ENCODE measurements at places on chromosomes 3 and 15.
A peak's percentile ranks its signal among the peaks of the same experiment; 100 is the strongest.

DNA sequence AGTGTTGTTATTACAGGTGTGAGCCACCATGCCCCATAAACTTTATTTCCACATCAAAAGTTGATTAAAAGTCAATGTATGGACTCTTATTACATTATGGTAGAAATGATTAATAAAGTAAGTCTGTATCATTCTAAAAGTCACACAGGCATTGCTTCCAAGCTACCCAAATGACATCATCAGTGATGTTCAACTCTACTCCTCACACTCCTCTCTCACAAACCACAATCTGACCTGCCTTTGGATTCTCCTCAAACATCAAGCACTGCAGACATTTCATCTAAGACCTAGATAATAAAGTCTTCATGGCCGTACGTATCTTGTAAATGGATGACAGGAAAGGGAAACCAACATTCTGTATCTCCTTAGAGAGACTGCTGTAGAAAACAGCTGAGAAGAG, 68.0 kb downstream of the SMARCC1 start:
- DNase-seq: no peak

DNA sequence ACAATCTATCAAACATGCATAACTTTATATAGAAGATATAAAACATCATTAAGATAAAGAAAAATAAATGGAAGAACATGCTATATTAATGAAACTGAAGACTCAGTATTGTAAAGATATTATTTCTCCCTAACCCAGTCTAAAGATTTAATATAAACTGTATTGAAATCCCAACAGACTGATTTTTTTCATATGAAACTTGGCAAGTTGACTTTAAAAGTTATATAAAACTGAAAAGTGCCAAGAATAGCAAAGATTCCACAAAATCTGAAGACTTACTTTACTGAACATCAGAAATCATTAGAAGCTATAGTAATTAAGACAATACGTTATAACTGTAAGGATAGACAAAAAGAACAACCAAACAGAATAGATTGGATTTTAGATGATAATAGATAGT, 531.3 kb upstream of the MCTP2 start:
- DNase-seq: no peak

GRCh38 chr15:92917598-92918407, 17.7 kb downstream of the CHD2 start:
- peak; percentile 95 for DNase-seq

DNA sequence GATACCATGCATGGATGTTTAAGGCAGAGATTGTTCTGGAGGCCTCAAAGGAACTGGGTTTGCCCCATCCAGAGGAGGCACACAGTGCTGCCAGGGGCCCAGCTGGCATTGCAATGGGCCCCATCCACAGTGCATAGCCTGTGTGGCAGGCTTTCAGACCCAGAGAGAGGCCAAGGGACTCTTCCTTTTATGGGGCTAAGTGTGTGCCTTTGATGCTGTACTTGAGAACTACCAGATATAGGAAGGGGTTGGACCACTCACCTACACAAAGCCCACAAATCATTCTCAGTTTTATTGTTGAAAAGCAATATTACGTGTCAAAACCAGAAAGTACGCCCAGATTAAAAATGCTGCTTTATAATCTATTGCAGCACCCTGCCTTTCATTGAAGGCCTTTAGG, 134.9 kb downstream of the EPHB1 start:
- DNase-seq: no peak

DNA sequence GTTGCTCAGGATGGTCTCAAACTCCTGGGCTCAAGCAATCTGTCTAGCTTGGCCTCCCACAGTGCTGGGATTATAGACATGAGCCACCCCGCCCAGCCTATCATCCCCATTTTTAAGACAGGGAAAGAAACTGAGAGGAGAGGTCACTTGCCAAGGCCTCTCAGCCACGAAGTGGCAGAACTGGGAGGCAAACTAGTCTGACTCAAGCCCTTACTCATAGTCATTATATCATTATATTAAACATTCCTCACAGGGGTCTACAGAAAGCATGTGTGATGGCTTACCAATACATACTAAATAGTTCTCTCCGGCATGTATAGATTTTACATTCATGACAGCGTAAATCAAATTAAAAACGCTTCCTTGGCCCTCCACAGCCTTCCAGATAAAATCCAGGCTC, 62.0 kb upstream of the ZBTB38 start:
- no peak for DNase-seq

GRCh38 chr3:49611291-49611690, 57.0 kb downstream of the BSN start:
- no peak for DNase-seq

DNA sequence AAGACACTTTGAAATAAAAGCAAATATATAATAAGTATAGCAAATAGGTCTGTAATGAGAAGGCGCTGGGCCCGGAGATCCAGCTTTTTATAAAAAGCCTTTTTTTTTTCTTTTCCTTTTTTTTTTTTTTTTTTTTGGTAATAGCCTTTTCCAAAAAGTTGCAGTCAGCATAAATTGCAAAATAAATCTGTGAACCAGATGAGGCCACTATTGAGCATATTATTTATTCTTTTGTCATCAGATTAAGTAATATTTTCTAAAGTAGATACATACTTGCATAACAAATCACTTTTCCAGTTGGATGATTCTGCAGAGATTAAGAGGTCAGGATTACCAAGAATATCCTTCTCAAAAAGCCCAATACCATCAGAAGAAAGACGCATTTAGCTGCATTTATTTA, 24.9 kb downstream of the FMN1 start:
- no peak for DNase-seq

GRCh38 chr3:40723083-40723660, 198.4 kb downstream of the ZNF621 start:
- DNase-seq: no peak

- DNase-seq: peak; percentile 57
Observed at GRCh38 chr15:31200735-31201151, 99.2 kb upstream of the TRPM1 start.

DNA sequence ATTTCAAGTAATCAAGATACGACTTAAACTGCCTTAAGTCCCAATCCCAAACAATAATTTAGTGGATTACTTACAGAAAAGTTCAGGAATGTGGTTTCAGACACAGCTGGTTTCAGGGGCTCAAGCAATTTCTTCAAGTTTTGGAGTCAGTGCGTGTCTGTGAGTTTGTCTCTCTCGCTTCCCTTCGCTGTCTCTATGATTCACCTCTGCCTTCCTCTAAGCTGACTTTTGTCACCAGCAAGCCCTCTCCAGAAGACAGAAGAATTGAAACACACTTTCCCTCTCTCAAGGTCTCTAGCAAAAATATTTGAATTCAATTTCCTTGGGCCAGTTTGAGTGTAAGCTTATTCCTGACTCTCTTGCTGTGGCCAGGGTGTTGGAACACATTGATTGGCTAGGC, 392.4 kb downstream of the EDEM1 start:
- DNase-seq: no peak

GRCh38 chr15:50824514-50824913, 59.0 kb upstream of the SPPL2A start:
- DNase-seq: no peak

- DNase-seq: no peak
Observed at GRCh38 chr3:89889386-89889785, 782.0 kb downstream of the EPHA3 start.

GRCh38 chr3:118912188-118912587, 122.5 kb downstream of the IGSF11 start:
- DNase-seq: no peak

DNA sequence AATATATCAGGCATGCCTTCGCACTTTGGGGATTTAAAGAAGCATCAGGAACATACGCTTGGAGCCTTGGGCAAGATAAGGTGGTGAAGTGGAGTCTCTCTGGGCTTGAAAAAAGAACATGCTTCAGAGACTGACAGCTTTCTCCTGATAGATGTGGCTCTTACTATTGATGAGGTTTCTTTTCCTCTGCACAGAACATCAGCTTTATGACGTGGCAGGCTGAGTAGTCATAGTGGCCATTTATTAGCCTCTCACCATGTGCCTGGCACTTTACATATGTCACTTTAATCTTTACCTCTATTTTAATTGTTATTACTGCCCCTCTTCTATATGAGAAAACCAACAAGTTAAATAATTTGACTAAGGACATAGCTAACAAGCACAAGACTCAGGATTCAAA, 19.0 kb upstream of the LRRC58 start:
- no peak for DNase-seq

GRCh38 chr15:50783411-50783810, 17.9 kb upstream of the SPPL2A start:
- no peak for DNase-seq

DNA sequence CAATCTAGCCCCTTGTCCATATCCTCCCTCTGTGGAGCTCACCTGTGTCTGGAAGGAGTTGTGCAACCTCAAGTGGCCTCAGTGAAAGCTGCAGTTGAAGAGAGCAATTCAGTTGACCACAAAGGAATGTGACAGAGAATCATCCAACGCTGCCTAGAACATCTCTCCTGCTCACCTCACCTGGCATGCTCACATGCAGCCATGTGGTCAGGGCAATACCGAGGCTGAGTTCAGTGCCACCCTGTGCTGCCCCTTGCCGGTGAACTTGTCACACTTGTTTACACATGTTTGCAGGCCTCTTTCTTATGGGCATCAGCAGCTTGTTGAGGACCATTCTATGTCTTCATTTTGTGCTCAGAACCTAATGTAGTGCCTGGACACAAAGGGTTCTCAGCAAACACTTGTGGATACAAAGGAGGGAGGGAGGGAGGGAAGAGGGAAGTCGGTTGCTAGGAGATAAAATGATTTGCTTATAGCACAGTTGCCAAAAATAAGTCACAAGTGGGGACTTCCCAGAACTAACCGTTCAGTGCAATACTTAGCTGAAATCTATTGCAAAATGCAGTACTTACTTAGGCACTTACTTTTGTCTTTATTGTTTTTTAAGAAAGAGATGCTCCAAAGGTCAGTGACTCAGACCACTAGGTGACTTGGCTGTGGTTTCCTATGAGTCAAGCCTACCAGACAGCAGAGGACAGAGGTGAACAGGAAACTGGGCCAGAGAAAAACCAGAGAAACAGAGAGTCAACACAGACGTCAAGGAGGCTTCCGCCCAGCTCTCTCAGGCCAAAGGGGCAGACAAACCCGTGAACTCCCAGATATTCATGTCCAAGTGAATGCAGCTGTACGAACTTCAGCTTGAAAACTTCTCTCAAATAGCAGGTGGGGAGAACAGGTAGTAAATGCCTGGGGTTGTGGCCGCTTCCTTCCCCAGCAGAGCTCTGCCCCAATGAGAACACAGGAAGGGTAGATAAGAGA, 227.8 kb upstream of the CTNNB1 start:
- DNase-seq: peak; percentile 26

- DNase-seq: no peak
Observed at GRCh38 chr3:31555204-31555603, 22.5 kb downstream of the STT3B start.

GRCh38 chr15:74389241-74390048, 22.0 kb upstream of the CYP11A1 start:
- no peak for DNase-seq

DNA sequence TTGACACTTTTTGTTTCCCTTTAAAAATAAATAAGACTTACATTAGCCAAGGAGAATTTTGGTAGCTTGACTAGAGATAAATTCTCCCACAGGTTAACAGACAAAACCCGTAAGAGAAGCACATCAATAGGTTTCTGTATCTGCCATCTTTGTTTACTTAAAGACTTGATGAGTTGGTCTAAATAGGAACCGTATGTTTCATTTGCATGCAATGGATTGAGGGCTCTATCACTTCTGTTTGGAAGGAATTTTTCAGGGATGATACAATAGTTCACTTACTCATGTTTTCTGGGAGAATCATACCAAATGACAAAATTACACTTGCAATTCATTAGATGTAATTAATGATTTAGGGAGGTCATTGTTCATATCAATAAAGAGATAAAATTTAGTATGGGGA, 631.5 kb upstream of the NR2F2 start:
- no peak for DNase-seq

- DNase-seq: no peak
Observed at GRCh38 chr3:47841786-47842349, 38.9 kb downstream of the DHX30 start.

- no peak for DNase-seq
Observed at GRCh38 chr3:66602237-66602636, 101.4 kb upstream of the LRIG1 start.

- DNase-seq: no peak
Observed at GRCh38 chr3:138854940-138855339, 20.2 kb upstream of the PIK3CB start.

- no peak for DNase-seq
Observed at GRCh38 chr15:78201281-78202190, 32.8 kb downstream of the ACSBG1 start.

GRCh38 chr3:52429779-52430415, 15.0 kb downstream of the SEMA3G start:
- no peak for DNase-seq

GRCh38 chr15:46408312-46408711, 773.5 kb downstream of the SQOR start:
- DNase-seq: no peak

- DNase-seq: no peak
Observed at GRCh38 chr3:159861369-159861987, 127.2 kb upstream of the IL12A start.

DNA sequence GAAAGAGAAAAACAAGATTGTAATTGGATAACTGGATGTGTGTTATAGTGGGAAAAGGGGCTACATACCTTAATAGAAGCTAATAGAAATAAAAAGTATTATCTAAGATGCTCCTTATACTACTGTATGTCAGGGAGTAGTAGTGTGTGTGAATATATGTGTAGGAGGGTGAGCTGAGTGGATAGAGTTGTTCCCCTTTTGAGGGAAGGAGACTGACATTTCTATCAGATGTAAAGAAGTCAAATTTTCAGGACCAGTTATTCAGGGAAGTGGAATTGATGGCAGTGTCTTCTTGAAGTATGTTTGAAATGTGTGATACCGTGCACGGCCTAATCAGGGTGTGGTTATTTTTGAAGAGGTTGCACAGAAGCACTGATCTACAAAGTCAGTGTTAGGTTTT, 49.1 kb downstream of the PCOLCE2 start:
- DNase-seq: no peak

GRCh38 chr15:55279746-55280351, 9.8 kb downstream of the RAB27A start:
- peak; percentile 73 for DNase-seq

DNA sequence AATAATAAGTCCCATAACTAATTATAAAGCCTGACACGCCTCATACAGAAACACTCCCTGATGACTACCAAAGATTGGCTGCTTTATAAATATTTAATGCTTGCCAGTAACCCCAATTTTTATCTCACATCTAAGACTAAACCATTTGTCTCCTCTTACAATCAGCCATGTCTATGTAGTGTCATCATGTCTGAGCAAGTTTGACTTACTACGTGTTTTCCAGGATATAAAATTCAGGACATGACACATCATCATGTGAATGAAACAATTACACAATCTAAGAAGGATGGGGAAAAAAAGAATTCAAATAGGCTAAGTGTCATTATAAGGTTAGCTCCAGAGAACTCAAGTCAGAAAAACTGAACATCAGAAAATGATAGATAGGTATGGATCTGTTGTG, 208.7 kb downstream of the MECOM start:
- DNase-seq: no peak

GRCh38 chr15:35117543-35118265, 32.6 kb upstream of the NANOGP8 start:
- no peak for DNase-seq

GRCh38 chr3:153960458-153961074, 160.6 kb upstream of the ARHGEF26 start:
- no peak for DNase-seq

- no peak for DNase-seq
Observed at GRCh38 chr3:100311011-100311410, 23.5 kb upstream of the NIT2 start.

GRCh38 chr3:133828576-133829309, 23.1 kb downstream of the SRPRB start:
- no peak for DNase-seq

- DNase-seq: no peak
Observed at GRCh38 chr3:4750306-4750968, 228.8 kb upstream of the BHLHE40 start.

- DNase-seq: no peak
Observed at GRCh38 chr3:9623148-9623547, 26.2 kb upstream of the MTMR14 start.

Data from stimulated activated CD4-positive, alpha-beta T cell treated with anti-CD3 and anti-CD28 coated beads, Interleukin-4, amount 100 ng/mL, for 24 hours (primary cell).